Activated T-helper 1 cell treated with anti-CD3 and anti-CD28 coated beads, Interleukin-12 subunit alpha, Interleukin-12 subunit beta, Interleukin-2, Interleukin-4 antibody, amounts not matched to agents 30 ng/mL and 10 ng/mL and 1 ng/mL, durations not matched to agents 14 hours and 24 hours and 36 hours (primary cell): ENCODE measurements at places on chromosomes 4 and X. TPM values are rescaled to one million over a fixed set of nuclear protein-coding genes. Genes with fewer than 3 reads are reported as not detected.

The SPP1 gene
- total RNA-seq = 0.24 and 1.0 TPM in 2 replicates

The TEX11 gene
- 0.12 TPM in 1 of 2 replicates, not detected in the other for total RNA-seq

DNA sequence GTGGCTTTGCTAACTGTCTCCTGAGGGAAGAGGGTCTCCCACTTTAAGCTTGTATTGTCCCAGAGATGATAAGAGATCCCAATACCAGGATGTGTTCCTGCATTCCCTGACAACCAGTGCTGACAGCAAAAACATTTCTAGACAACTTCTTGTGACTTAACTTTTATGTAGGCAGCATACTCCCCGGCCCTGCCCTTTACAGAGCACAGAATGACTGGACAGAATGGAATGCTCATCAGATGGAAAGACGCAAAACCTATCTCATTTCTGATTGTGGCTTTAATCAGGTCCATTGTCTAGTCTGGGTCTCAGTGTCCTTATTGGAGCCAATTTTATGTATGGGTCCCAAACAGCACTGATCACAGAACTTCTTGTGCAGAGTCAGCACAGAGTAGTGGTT, 18.2 kb upstream of the PLAC1 start:
- DNase-seq = no peak
- peaks cover 3% of the 10 kb centered on the region for H3K4me1 ChIP-seq
- H3K27me3 ChIP-seq = peaks cover 2% of the 10 kb centered on the region
- no peaks in the 10 kb centered on the region for H3K36me3 ChIP-seq
- H3K4me3 ChIP-seq = no peak overlapping the region

DNA sequence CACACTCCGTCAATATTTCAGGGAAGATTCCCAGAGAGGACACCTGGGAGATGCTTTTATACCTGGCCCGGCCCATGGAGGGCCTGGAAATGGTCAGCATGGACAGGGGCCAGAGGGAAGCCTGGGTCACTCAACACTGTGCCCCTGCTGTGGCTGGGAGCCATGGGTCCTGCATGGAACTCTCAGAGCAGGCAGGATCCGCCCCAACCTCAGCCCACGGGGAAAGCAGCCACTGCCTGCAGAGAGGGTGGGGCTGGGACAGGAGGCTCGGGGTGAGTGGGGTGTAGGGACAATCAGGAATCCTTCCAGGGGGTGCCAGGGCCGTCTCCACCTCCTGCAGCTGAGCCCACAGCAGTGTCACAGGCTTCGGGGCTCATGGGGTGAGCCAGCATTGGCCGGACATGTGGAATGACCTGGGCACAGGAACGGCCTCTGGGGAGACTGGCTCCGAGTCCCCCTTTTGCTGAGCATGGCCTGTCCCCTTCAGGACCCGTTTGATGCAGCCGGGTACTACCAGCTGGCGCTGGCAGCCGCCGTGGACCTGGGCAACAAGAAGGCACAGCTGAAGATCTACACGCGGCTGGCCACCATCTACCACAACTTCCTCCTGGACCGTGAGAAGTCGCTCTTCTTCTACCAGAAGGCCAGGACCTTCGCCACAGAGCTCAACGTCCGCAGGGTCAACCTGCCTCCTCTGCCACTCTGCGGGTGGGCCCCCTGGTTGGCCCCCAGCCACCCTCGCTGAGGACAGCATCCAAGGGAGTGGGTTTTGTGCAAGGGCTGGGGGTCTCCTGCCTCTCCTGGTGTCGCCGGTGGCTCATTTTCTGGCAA, 29.1 kb upstream of the HTRA3 start:
- H3K4me1 ChIP-seq = no peaks in the 10 kb centered on the region
- no peak for DNase-seq
- H3K36me3 ChIP-seq = peaks cover 9% of the 10 kb centered on the region
- H3K4me3 ChIP-seq = no peak overlapping the region

GRCh38 chr4:155405059-155405458, 28.3 kb upstream of the MAP9 start:
- H3K4me3 ChIP-seq = no peak overlapping the region
- no peak overlapping the region for H3K27ac ChIP-seq
- H3K36me3 ChIP-seq = no peaks in the 10 kb centered on the region
- no peak for DNase-seq

DNA sequence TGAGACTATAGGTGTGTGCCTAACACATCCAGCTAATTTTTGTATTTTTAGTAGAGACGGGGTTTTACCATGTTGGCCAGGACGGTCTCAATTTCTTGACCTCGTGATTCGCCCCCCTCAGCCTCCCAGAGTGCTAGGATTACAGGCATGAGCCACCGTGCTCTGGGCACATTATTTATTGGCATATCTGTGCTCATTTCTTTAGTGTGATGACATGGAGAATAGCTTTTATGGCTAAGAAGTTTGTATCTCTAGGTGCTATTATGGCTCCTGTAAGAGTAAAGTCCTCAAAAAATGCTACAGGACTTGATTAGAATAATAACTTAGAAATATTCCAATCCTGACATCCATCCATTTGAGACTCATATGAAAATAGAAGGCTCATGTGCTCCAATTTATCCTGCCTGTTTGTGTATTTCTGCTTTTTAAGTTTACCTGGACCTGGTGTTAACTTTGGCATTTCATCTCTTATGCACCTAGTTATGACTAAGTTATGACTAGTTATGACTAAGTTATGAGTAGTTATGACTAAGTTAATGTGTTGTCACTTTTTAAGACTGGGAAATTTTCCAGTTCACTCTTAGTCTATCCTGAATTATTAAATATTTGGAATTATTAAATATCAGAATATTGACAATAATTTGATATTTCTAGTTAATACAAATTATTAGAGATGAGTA, 36.4 kb upstream of the UNC5C start:
- peaks cover 3% of the 10 kb centered on the region for H3K27me3 ChIP-seq
- DNase-seq = no peak
- H3K4me3 ChIP-seq = no peak overlapping the region
- H3K27ac ChIP-seq = no peak overlapping the region

DNA sequence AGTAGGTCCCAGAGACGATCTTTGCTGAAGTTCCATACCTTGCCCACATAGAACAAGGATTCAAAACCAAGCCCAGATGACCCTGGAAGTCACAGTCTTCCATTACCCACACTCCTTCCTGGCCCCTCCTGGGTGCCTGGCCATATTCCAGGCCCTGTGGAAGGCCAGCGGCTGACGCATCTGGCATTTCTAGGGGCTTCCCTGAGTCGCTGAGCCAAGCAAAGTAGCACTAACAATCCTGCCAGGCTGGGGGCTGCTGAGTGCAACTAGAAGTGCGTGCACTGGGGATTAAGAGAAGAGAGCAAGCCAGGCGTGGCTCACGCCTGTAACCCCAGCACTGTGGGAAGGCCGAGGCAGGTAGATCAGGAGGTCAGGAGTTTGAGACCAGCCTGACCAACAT, 175.2 kb upstream of the CPEB2 start:
- no peaks in the 10 kb centered on the region for H3K27me3 ChIP-seq
- no peaks in the 10 kb centered on the region for H3K36me3 ChIP-seq
- no peaks in the 10 kb centered on the region for H3K4me1 ChIP-seq
- H3K4me3 ChIP-seq = no peak overlapping the region
- H3K27ac ChIP-seq = no peak overlapping the region
- no peak for DNase-seq

DNA sequence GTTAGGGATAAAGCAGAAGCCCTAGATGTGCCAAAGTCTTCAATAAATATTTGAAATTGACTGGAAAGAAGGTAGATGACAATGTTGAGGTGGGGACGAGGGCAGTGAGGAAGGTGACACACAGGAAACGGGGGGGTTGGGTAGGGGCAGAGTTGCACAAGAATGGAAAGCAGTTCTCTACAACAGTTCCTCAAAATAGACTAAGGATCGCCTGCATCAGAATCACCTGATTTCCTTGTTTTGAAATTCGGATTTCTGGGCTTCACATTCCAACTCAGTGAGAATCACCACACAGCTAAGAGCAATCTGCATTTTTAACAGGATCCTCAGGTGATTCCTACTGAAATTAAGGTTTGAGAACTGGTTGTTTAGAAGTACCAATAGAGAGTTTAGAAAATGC, 70.6 kb downstream of the ARFIP1 start:
- H3K4me1 ChIP-seq = peaks cover 23% of the 10 kb centered on the region
- peaks cover 23% of the 10 kb centered on the region for H3K36me3 ChIP-seq
- DNase-seq = no peak
- H3K27me3 ChIP-seq = no peaks in the 10 kb centered on the region
- H3K4me3 ChIP-seq = no peak overlapping the region

GRCh38 chrX:37594755-37595382, 23.4 kb downstream of the LANCL3 start:
- H3K4me1 ChIP-seq = no peaks in the 10 kb centered on the region
- no peak overlapping the region for H3K27ac ChIP-seq
- DNase-seq = no peak
- no peaks in the 10 kb centered on the region for H3K27me3 ChIP-seq
- no peaks in the 10 kb centered on the region for H3K36me3 ChIP-seq

DNA sequence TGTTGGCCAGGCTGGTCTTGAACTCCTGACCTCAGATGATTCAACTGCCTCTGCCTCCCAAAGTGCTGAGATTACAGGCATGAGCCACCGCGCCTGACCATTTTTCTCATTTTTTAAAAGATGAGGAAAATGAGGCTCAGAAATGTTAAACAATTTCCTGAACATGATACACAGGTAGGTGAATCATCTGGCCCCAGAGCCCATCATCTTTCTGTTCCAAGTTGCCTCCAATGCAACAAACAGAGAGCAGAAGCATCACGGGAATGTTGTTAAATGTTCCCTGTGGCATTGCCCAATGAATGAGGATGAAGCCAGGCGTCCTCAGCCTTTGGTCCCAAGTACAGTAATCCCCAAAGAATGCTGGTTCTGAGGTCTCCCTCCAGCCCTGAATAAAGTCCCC, 31.3 kb upstream of the ANXA5 start:
- H3K36me3 ChIP-seq = no peaks in the 10 kb centered on the region
- no peak for DNase-seq
- peaks cover 6% of the 10 kb centered on the region for H3K4me1 ChIP-seq
